Stimulated activated CD4-positive, alpha-beta T cell treated with anti-CD3 and anti-CD28 coated beads, Interleukin-2, amount 100 ng/mL, for 4 hours (primary cell): ENCODE measurements at places on chromosomes 2 and 18.

DNA sequence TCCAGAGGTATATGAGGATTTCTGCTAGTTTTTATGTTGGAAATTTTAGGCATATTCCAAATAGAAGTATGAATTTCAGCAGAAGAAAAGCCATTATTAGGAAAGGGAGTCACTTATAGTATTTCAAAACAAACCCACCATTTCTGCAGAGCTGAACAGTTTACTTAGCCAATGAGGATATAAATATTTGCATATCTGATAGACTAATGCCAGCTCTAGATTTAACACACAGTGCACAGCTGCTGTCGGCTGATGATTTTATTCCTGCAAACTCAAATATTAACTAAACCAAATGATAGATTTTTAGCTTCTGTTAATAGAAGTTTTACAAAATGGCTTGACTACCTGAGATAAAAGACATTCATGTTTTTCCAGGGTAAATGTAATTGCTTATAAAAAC is 375.8 kb upstream of the FANCL start:
- no peak for DNase-seq

DNA sequence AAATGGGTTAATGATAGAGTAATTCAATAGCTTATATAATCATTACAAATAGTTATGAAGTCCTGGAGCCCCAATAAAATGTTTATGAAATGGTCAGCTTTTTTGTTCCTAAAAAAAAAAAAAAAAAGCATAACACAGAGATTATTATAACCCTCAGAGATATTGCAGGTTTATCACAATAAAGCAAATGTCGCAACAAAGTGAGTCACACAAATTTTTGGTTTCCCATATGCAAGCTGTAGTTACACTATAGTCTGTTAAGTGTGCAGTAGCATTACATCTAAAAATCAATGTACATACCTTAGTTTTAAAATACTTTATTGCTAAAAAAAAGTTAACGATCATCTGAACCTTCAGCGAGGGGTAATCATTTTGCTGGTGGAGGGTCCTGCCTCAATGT is 20.0 kb downstream of the WDFY1 start:
- DNase-seq, result no peak

GRCh38 chr2:9630117-9630735 is 571 bp downstream of the YWHAQ start:
- peak; percentile 68 for DNase-seq

DNA sequence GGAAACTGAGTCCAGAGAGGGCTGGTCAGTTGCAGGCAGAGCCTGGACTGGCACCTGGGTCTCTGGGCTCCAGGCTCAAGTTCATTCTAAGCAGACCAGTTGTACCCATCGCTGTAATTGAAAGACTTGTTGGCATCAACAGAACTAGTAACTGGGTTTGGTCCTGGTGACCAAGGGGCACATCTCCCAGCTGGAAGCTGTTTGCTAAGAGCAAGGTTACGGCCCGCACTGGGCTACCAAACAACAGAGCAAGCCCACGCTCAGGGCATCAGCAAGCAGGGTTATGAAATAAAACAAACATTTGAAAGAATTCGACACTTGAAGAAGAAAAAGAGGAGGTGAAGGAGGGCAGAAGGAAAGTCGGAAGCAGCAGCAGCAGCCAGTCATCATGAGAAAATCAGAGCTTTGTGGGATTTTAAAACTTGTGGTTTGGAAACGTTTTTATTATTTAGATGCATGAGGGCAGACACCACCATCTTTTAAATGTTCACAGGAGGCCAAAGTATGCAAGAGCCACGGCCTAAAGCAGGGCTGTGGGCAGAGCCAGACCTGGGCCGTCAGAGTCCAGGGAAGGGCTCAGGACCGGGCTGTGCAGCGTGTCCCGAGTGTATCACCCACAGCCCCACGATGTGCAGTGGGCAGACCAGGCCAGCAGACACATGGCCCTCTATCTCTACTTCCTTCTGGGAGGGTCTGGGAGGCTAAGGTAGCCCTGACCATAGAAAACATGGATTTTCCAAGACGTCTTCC is 220.3 kb downstream of the BCL2 start:
- no peak for DNase-seq

GRCh38 chr2:234751275-234751973 is 200.4 kb upstream of the SH3BP4 start:
- no peak for DNase-seq

DNA sequence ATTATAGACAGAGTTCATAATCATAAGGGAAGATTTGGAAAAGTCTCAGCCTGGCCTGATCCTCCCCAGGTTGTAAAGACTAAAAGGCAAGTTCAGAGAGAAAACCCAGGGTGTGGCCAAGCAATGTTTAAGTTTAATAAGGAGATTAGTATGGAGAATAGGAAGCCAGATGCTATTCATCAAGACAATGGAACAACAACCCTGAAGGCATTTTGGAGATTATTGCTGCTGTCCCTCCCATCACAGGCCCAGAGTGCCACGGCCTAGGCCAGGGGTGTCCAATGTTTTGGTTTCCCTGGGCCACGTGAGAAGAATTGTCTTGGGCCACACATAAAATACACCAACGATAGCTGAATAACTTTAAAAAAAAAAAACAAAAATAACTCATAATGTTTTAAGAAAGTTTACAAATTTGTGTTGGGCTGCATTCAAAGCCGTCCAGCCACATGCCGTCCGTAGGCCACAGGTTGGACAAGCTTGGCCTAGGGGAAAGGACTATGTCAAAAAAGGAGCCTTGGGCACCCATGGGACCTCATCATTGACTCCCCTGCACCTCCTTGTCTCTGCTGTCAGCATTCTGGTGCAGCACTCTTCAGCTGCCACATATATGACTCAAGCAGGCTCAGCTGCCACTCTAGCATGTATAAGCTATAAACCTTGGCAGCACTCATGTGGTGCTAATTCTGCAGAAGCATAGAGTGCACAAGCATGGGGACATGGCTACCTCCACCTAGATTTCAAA is 20.8 kb downstream of the DPP4 start:
- no peak for DNase-seq

- DNase-seq, result no peak
Observed at GRCh38 chr2:120508567-120509041, 162.7 kb downstream of the INHBB start.

DNA sequence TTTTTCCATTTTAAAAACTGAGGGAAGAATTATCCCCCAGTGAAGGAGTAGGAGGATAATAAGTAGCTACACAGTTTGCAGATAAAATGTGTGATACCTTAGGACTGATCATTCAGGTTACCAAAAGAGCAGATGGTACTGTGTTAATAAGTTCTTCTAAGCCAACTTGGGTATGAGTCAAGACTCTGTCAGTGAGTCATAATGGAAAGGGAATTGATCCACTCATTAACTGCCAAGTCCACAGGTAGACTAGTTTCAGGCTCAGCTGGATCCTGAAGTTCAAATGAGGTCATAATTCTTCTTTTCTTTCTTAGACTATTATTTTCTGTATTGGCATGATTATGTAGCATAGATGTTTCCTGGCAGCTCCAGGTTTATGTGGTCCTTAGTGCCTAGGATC is 142.4 kb upstream of the ALPP start:
- DNase-seq, result no peak

- no peak for DNase-seq
Observed at GRCh38 chr2:54701029-54701428, 22.4 kb upstream of the EML6 start.

- DNase-seq, result no peak
Observed at GRCh38 chr2:120243211-120243610, 9.4 kb upstream of the RALB start.

GRCh38 chr2:157601807-157602206 is 26.9 kb downstream of the ACVR1C start:
- no peak for DNase-seq

GRCh38 chr18:58505181-58505580 is 123.7 kb downstream of the ALPK2 start:
- peak; percentile 10 for DNase-seq

DNA sequence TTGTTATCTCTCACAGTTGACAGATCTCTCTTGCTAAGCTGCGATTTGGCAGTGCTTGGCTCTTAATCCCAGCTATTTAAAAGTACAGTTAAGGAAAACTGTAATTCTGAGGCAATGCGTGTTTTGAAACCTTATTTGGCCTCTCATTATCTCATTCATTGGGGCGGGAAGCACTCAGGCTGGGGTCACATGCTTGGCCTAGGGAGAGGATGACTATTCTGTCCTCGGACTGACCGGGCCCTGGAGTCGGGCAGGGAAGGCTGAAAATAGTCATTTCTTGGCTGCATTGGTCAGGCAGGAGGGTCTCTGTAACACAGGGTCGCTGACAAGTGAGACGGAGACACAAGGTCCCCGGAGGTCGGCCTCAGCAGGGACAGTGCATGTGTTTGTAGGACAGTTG is 20.2 kb upstream of the EMILIN2 start:
- DNase-seq, result no peak

- no peak for DNase-seq
Observed at GRCh38 chr2:176093145-176093897, 800 bp downstream of the HOXD13 start.

- no peak for DNase-seq
Observed at GRCh38 chr2:173037245-173038120, 38.2 kb upstream of the MAP3K20 start.

DNA sequence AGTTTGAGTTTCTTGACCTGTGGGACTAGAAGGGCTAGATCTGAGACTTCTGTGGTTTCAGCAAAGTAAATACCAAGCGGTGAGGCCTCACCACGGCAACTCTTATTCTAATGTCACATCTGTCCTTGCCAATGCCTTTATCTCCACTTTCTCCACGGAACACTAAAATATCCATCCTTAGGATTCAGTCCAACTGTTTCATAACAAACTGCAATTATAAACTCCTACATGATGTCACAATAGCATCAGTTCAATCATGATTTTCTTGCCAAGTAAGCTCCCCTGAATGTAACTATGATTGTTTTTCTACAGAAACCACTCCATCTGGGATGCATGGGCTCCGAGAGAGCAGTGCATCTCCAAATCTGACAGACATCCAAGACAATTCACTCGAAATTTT is 79.6 kb downstream of the LRATD1 start:
- no peak for DNase-seq
